Bronchial epithelial cell (primary cell): ENCODE measurements at places on chromosomes 7 and 10. TPM values are rescaled to one million over a fixed set of nuclear protein-coding genes. Genes with fewer than 3 reads are reported as not detected.

NODAL gene
- under 0.01 TPM in 1 of 2 replicates, not detected in the other for total RNA-seq

STAG3 gene
- under 0.01 and 0.13 TPM in 2 replicates for total RNA-seq

EN2 gene
- total RNA-seq, result not detected in 2 replicates

GRID2IP gene
- total RNA-seq, result 0.26 TPM in 2 replicates

TLX1 gene
- total RNA-seq, result not detected in 2 replicates
